NCI-H2029 treated with DMSO at 0.1 percent for 48 hours (cell line): ENCODE measurements at places on chromosomes 3 and 15.

DNA sequence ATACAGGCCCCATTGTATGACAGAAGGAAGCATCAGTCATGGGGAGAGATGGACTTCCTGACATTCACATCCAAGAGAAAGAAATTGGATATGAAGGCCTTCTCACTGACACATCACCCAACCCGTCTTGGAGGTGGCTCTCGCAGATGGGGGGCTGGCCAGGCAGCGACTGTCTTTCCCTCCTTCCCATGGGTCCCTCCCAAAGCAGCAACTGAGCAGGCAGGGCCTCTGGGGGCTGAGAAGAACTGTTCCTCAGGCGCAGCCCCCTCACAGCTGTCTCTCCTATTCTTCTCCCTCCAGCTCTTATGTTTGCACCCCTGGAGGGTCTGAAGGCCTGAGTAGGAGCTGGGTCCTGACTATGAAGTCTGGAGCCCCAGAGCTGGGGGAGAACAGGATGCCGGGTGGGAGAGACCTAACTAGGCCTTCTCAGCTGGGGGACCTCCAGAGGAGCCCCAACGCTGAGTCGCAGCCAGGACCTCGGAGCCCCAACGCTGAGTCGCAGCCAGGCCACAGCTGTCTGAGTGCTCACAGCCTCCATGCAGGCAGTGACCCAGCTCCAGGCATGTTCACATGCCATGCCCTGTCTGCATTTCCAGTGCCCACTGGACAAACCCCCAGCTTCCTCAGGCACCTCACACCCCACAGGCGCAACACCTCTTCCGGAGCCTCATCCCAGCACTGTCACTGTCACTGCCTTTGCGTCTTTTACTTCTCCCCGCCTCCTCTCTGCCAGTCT, 29.6 kb downstream of the UMPS start:
- no peak for DNase-seq

- DNase-seq, result peak; percentile 70
Observed at GRCh38 chr3:16071206-16071605, 103.3 kb upstream of the GALNT15 start.

DNA sequence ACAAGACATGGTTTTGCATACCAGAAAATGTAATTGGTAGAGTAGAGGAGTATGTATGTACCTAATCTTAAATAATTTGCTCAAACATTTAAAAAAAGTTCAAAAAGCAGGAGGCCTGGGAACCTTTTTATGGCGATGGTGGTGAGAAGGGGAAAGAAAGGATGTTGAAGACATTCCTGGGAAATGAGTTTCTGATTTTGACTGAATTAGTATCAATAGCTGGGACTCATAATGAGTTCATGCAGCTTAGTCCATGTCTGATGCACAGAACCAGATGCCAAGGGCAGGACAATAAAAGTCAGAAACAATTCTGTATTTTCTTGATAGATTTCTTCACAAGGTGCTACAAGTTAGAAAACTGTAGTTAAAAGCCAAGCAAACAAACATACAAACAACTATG, 395.3 kb downstream of the GAP43 start:
- DNase-seq, result no peak

DNA sequence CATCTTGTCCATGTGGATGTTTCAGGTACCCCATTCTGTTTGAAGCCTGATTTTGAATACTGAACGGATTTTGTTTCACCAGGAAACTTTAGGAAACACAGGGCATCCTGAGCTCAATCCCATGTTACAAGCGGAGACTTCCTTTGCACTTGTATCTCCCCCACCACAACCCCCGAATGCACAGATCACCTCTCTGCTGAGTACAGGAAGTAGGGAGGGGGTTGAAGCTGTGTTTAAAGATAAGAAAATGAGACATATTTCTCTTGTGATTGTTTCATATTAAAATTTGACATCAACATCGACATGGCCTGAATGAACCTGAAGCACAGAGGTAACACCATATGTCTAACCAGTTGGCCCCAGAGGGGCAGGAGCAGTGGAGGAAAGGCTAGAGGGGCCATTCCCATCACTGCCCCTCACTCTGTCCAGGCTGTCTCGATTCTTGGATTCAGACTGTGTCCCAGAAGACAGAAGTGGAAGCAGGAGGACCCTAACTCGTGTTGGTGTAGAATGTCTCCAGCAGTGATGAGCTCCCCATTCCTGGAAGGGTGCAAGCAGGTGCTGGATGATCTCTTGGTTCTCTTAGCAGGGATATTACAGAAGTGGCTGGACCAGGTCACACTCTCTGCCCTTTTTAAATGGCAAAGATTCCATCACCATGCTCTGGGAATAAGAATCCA, 59.6 kb upstream of the IQSEC1 start:
- DNase-seq, result no peak

- no peak for DNase-seq
Observed at GRCh38 chr3:89847955-89848354, 740.5 kb downstream of the EPHA3 start.

- no peak for DNase-seq
Observed at GRCh38 chr3:156172536-156172935, 52.2 kb downstream of the KCNAB1 start.

GRCh38 chr3:132803889-132804288, 81.7 kb upstream of the NPHP3 start:
- DNase-seq, result no peak
